ENCODE measurements at places on chromosomes 11 and 22. TPM values are rescaled to one million over a fixed set of nuclear protein-coding genes. Genes with fewer than 3 reads are reported as not detected.

ISX gene
- not detected for polyA plus RNA-seq

MYBPC3 gene
- polyA plus RNA-seq, result not detected

BEST1 gene
- polyA plus RNA-seq, result 1.5 TPM

CLCF1 gene
- 4.6 TPM for polyA plus RNA-seq

CDC42BPG gene
- polyA plus RNA-seq, result 0.52 TPM

DGAT2 gene
- not detected for polyA plus RNA-seq

SYVN1 gene
- polyA plus RNA-seq, result 19.6 TPM
